ENCODE measurements at places on chromosomes 7 and 10.
A peak's percentile ranks its signal among the peaks of the same experiment; 100 is the strongest.

GRCh38 chr10:16787361-16787791 is 29.8 kb downstream of the RSU1 start:
- no peaks in the 10 kb centered on the region for H3K4me1 ChIP-seq
- H3K36me3 ChIP-seq, result no peaks in the 10 kb centered on the region
- no peak overlapping the region for H3K27ac ChIP-seq
- no peak for DNase-seq
- no peaks in the 10 kb centered on the region for H3K27me3 ChIP-seq

- H3K4me1 ChIP-seq, result no peaks in the 10 kb centered on the region
- H3K27me3 ChIP-seq, result no peaks in the 10 kb centered on the region
- no peak overlapping the region for H3K27ac ChIP-seq
Observed at GRCh38 chr10:22271786-22272185, 44.4 kb upstream of the COMMD3 start.

- no peak for DNase-seq
- no peak overlapping the region for H3K27ac ChIP-seq
- H3K4me3 ChIP-seq, result no peak overlapping the region
- H3K4me1 ChIP-seq, result no peaks in the 10 kb centered on the region
- H3K36me3 ChIP-seq, result no peaks in the 10 kb centered on the region
Observed at GRCh38 chr10:122021379-122021778, 32.4 kb downstream of the TACC2 start.

DNA sequence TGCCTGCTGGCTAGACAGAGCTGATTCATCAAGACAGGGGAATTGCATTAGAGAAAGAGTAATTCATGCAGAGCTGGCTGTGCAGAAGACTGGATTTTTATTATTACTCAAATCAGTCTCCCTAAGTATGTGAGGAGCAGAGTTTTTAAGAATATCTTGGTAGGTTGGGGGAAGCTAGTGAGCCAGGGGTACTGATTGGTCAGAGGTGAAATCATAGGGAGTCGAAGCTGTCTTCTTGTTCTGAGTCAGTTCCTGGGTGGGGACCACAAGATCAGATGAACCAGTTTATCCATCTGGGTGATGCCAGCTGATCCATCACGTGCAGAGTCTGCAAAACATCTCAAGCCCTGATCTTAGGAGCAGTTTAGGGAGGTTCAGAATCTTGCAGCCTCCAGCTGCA is 39.8 kb downstream of the FOXI2 start:
- H3K27me3 ChIP-seq, result no peaks in the 10 kb centered on the region
- H3K27ac ChIP-seq, result no peak overlapping the region
- H3K4me1 ChIP-seq, result no peaks in the 10 kb centered on the region
- DNase-seq, result no peak
- H3K36me3 ChIP-seq, result no peaks in the 10 kb centered on the region

DNA sequence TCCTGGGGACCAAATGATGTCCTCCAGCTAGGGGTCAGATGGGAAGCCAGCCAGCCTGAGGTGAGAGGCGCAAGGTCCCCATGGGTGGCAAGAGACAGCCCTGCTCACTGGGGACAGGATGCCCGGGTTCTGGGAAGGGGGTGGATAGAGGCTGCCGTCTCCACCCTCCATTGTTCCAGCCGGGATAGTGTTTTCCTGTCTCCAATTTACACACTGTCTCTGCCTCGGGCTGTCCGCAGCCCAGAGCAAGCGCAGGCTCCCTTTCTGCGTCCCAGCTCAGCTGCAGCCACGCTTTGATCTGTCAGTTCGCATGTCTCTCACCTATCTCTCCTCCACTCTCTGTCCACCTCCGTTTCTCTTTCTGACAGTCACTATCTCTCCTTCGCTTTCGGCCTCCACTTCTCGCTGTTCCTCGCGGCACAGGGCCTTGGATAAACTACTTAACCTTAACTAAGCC is 2.1 kb downstream of the EPHB4 start:
- no peak overlapping the region for H3K4me3 ChIP-seq
- no peaks in the 10 kb centered on the region for H3K27me3 ChIP-seq
- no peak for DNase-seq
- no peaks in the 10 kb centered on the region for H3K36me3 ChIP-seq
- peak overlapping the region; percentile 79 for H3K27ac ChIP-seq
- H3K4me1 ChIP-seq, result peaks cover 33% of the 10 kb centered on the region

GRCh38 chr7:3141326-3141725 is 97.7 kb upstream of the CARD11 start:
- H3K36me3 ChIP-seq, result no peaks in the 10 kb centered on the region
- no peak overlapping the region for H3K27ac ChIP-seq
- no peaks in the 10 kb centered on the region for H3K4me1 ChIP-seq
- no peak overlapping the region for H3K4me3 ChIP-seq
- DNase-seq, result no peak
- H3K27me3 ChIP-seq, result no peaks in the 10 kb centered on the region

DNA sequence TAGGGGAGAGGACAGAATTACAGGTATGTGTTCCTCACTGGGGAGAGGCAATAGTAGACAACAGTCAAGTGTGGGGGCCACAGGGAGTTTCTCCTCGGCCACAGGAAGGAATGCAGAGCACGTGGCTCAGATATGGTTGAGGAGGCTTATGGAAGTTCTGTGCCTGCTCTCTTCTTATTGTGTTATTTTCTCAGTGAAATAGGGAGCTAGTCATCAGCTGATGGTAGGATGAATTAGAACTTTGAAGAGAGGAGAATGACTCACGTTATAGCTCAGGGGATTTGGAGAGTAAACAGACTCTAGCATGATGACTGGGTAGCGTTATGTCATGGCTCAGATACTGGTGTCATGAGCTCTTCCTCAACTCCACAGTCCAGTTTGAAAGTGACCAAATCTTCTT is 308.3 kb upstream of the IGFBP3 start:
- no peak overlapping the region for H3K27ac ChIP-seq
- H3K4me3 ChIP-seq, result no peak overlapping the region
- H3K36me3 ChIP-seq, result no peaks in the 10 kb centered on the region
- no peaks in the 10 kb centered on the region for H3K27me3 ChIP-seq
- H3K4me1 ChIP-seq, result no peaks in the 10 kb centered on the region

All from tibial nerve (tissue), 4 donors.